HuH-7 (cell line): ENCODE measurements at places on chromosomes 7 and 10.

- DNase-seq = no peak
Measured at GRCh38 chr10:120327675-120328074, 129.4 kb upstream of the PLPP4 start.

- DNase-seq = no peak
Measured at GRCh38 chr7:44284881-44285541, 40.4 kb downstream of the CAMK2B start.

- DNase-seq = peak; percentile 89
Measured at GRCh38 chr10:13536674-13537366, 8.0 kb upstream of the BEND7 start.

DNA sequence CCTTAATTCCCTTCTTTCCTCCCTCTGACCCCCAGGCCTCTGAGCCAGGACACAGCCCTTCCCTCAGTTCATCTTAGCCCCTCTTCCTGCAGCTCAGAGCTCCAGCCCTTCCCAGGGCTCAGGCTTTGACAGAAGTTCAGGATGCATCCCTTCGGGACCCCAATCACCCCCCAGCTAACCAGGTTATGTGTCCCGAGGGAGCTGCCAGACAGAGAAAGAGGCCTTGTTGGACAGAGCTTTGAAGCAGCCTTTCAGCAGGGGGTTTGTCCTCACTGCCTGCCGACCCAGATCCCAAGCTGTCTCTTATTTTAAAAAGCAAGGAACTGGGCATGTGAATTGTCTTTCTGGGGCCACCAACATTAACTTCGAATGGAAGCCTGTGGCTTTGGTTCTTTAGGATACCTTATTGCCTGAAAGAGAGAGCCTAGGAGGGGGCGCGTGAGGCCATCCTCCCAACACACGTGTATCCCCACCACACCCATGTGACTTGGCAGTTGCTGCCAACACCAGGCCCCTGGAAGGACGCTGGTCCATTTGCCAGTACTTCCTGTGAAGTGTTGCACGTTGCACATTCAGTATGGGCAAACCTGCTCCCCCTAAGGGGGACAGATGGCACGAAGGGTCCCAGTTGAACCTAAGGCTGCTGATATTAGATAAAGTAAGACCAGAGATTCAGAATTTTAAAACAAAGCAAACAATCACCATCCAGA, 858 bp downstream of the CCDC136 start:
- no peak for DNase-seq

- DNase-seq = peak; percentile 58
Measured at GRCh38 chr10:34816501-34817002, 1.5 kb upstream of the PARD3 start.

DNA sequence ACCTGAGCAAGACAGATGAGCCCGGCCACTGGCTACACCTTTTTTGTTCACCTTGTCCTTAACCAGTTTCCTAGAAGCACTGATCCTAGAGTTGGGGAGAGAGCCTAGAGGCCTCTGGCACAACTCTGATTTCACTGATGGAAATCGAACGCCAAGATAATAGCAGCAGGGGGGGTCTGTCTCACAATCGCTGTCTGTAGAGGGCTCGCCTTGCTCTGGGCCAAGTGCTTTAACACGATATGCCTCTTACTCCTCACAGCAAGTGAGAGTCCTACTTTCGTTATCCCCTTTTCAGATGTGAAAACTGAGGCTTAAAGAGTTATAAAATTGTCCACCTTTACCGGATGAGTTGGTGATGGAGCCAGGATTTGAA, 472 bp downstream of the RASSF4 start:
- DNase-seq = no peak
